ENCODE measurements at places on chromosomes 1 and 21.
A peak's percentile ranks its signal among the peaks of the same experiment; 100 is the strongest.

DNA sequence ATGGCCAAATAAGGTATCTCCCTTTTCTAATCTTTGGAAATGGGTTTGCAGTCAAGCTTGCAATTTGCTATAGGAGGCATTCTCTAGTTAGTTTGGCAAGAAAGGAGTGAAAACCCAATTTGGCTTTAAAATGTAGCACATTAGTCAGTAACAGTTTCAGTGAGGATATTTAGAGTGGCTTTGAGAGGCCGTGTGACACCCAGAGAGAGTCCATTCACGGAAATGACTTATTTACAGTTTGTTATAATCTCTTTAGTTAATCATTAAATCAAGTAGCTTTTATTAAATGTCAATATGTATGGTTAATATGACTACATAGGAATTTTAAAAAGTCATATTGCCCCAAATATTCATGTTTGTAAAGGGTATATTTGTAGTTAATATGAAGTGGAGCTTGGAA lies 9.6 kb downstream of the ZBTB18 start:
- DNase-seq: no peak

- DNase-seq: no peak
These were observed 33.8 kb downstream of the PEX14 start for GRCh38 chr1:10508511-10508951.

GRCh38 chr21:38813547-38813946 lies 7.8 kb downstream of the ETS2 start:
- DNase-seq: no peak

DNA sequence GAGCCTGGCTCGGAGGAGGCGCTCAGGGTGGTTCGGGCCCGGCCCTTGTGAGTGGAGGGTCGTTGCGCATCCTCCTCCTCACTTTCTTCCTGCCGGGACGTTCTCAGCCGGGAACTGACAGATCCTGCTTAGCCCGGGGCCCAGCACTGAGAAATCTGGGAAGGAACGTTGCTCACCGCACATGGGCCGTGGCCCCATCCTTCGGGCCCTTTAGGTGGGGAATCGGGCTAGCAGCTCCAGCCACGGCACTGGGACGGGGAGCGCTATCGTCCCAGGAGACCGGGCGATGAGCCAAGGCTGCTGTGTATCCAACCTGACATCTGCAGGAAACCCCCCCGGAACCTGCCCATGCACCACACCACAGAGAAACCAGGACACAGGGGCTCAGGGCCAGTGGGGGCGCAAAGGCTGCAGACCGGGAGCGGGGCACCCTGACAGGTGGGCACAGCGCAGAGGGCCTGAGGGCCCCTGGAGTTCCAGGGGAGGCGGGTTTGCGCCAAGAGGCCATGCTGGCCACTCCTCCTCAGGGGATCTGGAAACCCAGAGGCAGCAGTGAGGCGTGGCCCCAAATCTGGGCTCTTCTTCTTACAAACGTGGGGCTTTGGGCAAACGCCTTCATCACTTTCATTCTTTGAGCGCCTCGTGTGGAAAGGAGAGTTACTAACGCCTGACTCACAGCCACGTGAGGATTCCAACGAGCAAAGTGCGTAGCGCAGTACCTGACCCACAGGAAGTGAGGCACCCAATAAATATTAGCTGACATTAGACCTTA lies at the start of gene SH2D5:
TSS of gene SH2D5 (minus strand) at position 116 of the 772 bp plus-strand sequence. CDS start 4,659 bp downstream, outside the sequence.
- peak; percentile 27 for DNase-seq

DNA sequence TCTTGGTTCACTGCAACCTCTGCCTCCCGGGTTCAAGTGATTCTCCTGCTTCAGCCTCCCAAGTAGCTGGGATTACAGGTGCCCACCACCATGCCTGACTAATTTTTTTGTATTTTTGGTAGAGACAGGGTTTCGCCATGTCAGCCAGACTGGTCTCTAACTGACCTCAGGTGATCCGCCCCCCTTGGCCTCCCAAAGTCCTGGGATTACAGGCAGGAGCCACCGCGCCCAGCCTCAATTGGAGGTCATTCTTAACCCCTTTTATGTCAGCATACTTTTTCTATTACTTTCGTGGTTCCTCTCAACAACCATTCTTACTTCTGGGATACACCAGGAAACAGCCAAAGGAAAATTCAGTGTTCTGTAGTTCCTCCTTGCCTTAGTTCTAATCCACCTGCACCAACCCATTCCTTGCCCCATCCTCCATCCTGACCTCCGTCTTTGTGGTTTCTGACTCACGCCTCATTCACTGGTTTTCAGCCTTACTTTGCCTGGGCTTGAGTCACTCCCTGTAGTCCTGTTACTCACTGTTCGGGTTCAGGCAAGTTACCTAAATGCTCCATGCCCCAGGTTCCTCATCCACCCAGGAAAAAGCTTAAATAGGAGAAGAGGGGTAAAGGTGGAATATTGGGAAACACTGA lies 12.9 kb upstream of the BCL10 start:
- no peak for DNase-seq

DNA sequence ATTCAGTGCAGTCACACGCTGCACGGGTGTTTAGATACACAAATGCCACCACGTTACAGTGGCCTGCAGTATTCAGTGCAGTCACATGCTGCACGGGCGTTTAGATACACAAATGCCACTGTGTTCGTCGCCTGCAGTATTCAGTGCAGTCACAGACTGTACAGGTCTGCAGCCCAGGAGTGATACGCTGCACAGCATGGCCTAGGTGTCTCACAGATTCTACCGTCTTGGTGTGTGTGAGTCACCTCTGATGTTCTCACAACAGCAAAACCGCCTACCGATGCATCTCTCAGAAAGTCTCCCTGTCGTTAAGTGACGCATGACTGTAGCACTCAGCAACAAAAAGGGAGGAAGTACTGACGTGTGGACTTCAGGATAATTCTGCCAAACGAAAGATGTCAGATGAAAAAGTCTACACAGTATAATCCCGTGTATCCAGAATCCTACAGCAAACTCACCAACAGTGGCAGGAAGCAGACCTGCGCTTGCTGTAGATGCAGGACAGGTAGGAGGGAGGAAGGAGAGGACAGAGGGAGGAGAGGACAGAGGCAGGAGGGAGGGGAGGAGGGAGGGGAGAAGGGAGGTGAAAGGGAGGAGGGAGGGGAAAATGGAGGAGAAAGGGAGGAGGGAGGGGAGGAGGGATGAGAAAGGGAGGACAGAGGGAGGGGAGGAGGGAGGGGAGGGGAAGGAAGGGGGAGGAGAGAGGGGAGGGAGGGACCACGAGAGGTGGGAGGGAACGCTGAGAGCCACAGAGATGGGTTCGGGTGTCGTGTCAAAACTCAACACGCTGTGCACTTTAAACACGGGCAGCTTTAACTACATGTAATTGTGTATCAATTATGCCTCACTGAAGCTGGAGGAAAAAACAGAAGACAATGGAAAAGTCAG lies 36.3 kb upstream of the PCBP3 start:
- DNase-seq: no peak

GRCh38 chr1:180842491-180843275 lies 70.0 kb upstream of the KIAA1614 start:
- DNase-seq: no peak

Measured in midbrain (tissue), 1 donor.